ENCODE measurements at places on chromosomes 2 and 18.
A peak's percentile ranks its signal among the peaks of the same experiment; 100 is the strongest.

- no peak for DNase-seq
Measured at GRCh38 chr18:32771169-32771751, 1.6 kb downstream of the KLHL14 start.

GRCh38 chr2:210715560-210716082 is 159.2 kb downstream of the CPS1 start:
- no peak for DNase-seq

DNA sequence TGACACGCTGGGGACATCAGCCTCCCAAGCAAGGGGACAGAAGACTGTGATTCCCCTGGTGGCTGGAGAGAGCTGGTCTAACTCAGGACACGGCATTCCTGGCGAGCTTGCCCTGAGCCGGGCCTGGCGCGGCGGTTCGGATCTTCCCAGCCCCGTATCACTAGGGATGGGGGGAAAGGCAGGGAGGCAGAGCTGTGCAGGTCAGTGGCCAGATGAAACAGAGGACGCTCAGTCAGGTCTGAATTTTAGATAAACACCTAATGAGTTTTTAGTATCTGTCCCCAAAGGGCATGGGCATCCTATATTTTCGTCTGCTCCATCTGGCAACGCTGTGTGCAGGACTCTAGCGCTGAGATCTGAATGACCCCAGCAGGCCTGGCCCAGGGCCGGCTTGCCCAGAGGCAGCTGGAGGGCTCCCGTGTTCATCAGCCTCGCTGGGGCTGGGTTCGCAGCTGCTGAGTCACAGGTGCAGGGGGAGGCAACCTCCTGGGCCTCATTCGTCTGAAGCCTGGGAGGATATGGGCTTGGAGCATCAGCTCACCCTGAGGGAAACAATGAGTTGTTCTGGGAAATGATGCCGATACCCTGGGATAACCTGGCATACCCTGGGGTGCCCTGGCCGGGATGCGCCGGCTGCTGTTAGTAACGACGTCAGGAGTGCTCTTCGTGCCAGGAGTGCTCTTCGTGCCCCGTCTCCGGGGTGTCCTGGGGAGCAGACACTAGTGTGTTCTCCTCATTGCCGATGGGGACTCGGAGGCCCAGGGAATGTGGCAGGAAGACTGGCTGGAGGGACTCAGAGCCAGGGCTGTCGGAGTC is 48.1 kb upstream of the HPCAL1 start:
- no peak for DNase-seq

DNA sequence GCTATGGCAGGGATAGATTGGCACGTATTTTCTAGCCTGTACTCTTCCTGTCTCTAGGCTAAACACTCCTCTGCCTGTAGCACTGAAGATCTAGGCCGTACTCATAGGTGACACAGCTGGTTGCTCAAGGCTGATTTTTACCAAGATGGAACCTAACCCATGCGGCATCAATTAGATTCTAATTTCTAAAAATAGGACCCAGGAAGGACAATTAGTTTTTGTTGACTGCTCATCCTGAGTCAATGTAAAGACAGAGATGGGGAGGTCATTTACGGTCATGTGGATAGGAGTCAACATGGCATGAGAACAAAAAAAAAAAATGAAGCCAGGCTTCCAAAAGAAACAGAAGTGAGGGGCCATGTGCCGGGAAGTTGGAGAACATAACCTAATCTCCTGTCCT is 360.7 kb upstream of the ETAA1 start:
- no peak for DNase-seq

- DNase-seq, result peak; percentile 70
Measured at GRCh38 chr2:38830526-38831159, 45.1 kb downstream of the DHX57 start.

GRCh38 chr2:46345775-46346174 is 48.6 kb downstream of the EPAS1 start:
- no peak for DNase-seq

DNA sequence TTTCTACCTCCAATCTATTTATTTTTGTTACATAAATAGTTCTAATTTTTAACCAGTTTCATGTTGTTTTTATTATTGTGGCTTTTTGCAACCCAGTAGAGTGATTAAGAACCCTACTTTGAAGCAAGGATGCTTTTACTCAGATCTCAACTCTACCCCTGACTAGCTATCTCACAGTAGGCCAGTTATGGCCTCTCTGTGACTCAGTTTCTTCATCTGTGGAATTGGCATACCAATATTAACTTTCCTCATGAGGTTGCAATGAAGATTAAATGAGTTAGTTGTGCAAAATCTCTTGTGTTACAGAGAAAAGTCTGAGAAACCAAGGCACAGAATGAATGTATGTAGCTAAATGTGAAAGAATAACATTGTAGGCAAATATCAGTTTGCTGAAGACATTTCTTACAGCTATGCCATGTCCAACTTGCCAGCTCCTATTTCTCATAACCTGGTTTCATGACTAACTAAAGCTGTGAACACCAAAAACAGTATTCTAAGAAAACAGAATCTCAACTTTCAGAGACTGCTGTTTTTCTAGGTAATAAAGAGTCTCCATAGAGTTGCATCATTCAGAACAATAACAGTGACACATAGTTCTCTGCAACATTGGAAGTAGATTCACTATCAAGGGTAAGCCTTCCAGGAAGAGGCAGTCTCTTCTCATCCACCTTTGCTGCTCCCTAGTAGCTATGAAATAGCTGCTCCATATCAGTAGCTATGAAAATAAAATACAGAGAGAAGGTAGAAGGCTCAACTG is 33.2 kb upstream of the CYTIP start:
- DNase-seq, result no peak

GRCh38 chr18:75035928-75036327 is 173.0 kb downstream of the PTGR3 start:
- DNase-seq, result no peak

- no peak for DNase-seq
Measured at GRCh38 chr2:28628987-28629386, 122.6 kb upstream of the PPP1CB start.

DNA sequence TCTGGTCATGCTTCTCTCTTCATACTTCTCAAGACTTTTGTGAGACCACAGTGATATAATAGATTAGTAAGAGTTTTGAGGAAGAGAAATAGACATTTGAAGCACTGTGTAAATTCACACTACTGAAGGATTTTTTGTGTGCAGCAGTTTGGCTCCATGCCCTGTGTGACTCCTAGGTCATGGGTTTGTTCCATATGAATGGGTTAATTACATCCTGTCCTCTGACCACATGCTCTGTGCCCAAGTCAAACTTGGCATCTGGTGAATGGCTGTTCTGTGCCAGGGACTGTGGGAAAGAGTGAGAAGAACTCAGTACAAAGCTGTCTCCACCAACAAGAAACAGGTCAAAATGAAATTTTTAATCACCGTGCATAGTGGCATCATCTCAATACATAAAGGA is 304.0 kb downstream of the LNPK start:
- DNase-seq, result no peak

- DNase-seq, result peak; percentile 28
Measured at GRCh38 chr2:46200100-46200690, 97.0 kb upstream of the EPAS1 start.

DNA sequence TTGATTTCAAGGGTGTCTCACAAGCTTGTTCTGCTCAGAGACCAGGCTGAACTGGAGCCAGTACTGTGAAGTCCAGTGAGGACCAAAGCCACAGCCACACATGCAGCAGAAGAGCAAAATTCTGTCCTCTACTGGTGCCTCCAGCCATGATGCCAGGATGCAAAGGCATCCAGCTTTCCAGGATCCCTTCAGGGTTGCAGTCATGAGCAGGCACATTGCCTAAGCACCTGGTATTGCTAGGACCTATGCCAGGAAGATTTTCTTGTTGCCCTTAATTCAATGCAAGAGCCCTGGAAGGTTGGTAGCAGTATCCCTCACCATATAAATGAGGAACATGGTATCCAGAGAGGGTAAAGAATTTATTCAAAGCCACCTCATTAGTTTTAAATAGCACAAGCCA is 78.9 kb upstream of the CYRIA start:
- no peak for DNase-seq

GRCh38 chr2:29400930-29401653 is 285.9 kb downstream of the CLIP4 start:
- no peak for DNase-seq

DNA sequence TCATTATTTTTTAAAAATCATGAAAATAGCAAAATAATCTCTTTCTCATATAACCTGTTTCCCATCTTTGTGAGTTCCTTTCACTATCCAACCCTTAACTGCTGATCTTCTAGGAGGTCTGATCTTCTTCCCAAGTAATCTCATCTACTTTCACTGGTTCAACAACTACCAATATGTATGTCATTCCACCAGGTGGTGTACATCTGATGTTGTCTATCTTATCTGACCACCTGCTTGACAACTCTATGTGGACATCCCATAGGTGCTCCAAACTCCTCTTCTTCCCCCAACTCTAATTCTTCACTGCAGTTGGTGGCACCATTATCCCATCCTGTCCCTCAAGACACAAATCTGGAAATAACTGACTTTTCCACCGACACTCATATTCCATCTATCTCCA is 62.5 kb downstream of the FAM228A start:
- no peak for DNase-seq

- DNase-seq, result no peak
Measured at GRCh38 chr2:97982621-97983020, 13.1 kb downstream of the TMEM131 start.

DNA sequence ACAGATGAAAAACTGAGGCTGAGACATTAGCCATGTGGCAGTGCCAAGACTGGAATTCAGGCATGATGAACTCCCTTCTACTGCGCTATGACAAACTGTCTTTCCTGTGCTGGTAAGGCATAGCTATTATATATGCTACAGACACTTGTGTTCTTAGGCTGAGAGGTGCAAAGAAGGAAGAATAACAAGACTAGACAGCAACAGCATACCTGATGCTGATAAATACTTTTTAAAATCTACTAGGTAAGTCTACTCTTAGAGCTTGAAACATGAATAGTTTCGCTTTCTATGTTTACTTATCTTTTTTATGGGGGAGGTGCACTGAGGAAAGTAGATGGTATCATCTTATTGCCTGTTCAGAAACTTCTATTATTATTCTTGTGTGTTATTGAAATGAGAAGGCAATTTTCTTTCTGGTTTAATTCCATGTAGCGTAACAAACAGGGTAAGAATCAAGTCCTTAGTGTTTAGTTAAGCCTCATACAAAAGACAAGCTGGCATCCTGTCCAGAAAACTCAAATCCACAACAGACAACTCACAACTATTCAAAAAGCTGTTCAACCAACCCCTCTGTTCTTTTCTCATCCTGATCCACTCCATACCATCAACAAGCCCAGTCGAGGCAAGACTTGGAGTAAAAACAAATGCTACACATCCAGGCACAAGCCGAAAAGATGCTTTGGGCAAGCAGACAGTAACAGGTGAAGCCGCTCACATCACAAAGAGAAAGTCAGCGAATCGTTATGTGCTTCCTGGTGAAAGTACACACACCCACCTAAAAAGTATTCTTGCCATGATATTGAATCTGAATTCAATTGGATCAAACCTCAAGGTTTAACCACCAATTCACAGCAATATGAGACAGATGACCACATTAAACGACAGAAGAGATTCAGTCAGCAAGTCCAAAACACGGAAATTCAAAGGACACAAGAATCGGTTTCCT is 1.5 kb downstream of the TTC32 start:
- no peak for DNase-seq

DNA sequence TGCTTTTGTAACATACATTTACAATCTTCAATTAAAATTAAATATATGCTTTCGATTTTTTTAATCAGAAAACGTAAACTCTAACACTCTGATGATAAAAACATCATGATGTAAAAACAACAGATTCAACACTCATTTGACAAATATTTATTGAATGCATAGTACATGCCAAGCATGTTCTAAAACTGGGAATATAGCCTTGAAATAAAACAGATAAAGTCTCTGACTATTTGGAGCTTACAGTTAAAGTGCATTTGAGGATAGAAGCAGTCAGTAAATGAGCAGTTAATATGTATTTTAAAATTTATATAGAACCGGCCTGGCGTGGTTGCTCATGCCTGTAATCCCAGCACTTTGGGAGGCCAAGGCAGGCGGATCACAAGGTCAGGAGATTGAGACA is 47.8 kb downstream of the TMX3 start:
- no peak for DNase-seq

- DNase-seq, result no peak
Measured at GRCh38 chr2:153953761-153954160, 82.0 kb downstream of the GALNT13 start.

GRCh38 chr2:155456222-155456621 is 757.7 kb downstream of the KCNJ3 start:
- DNase-seq, result no peak

GRCh38 chr18:26772691-26773090 is 92.8 kb downstream of the AQP4 start:
- no peak for DNase-seq

GRCh38 chr18:72830109-72830508 is 37.7 kb downstream of the NETO1 start:
- DNase-seq, result no peak

DNA sequence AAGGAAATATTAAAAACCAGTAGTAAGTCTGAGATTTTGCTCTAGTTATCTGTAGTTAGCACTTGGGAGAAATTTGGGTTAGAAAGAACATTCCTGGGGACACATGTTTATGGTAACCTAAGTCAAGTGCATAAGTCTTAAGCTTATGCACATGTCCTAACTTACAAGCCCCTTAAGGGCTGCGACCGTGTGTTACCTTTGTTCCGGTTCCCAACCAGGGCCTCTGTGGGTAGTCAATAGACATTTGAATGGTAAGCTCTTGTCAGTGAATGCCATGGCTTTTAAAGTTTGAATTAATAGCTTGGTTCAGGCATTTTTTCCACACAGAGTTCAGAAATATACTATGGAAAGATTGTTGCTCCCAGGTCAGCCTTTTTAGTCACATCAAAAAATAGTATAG is 64.7 kb upstream of the CWC22 start:
- no peak for DNase-seq

DNA sequence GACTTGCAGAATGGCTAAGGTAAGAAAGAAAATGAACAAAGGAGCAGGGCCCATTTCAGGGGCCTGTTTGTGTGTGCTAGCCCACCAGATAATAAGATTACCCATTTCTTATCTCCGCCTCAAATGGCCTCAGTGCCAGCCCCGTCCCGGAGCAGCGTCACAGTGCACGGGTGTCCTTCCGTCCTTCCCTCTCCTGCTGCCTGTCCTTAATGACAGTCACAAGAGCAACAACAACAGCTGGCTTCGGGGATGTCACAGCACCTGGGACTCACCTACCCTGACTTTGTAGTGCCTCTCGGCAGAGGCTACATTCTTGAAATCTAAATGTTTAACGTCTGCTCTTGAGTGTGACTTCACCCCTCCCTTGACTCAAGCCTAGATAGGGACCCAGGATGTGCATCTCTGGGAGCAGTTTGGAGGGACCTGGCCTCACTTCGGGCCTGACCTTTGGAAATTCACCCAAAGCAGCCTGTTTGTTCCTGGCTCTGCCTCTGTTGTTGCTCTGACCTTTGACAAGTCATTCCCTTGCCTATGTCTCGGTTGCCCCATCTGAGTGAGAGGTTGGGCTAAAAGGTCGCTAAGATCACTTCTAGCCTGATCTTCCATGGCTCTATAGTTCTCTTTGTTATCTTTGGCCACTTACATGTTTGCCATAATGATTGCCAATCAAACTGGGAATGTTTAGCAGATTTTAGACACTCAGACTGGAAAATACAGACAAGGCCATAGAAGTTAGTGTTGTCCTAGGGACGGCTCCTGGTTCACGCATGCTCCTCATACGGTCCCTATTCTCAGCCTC is 122.5 kb downstream of the KLHL29 start:
- no peak for DNase-seq

All from suppressor macrophage treated with lipopolysaccharide for 1 hour (primary cell).